Choroid plexus epithelial cell (primary cell): ENCODE measurements at places on chromosomes 4 and X.

DNA sequence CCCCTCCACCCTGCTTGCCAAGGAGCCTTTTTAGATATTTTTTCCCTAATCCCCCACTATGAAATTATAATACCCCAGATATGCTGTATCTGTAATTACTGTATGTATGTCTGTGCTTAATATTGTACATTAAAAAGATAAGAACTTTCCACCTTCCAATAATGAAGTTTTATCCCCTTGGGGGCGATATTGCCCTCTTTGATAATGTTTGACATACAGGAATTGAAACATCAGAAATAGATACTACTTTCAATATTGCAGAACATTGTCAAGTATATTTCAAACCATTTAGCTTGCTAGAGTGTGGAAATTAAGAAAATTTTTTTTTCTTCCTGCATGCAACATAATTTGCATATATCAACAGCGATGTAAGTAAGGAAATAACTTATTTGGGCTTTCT is 58.9 kb downstream of the NAF1 start:
- DNase-seq: peak; percentile 53

DNA sequence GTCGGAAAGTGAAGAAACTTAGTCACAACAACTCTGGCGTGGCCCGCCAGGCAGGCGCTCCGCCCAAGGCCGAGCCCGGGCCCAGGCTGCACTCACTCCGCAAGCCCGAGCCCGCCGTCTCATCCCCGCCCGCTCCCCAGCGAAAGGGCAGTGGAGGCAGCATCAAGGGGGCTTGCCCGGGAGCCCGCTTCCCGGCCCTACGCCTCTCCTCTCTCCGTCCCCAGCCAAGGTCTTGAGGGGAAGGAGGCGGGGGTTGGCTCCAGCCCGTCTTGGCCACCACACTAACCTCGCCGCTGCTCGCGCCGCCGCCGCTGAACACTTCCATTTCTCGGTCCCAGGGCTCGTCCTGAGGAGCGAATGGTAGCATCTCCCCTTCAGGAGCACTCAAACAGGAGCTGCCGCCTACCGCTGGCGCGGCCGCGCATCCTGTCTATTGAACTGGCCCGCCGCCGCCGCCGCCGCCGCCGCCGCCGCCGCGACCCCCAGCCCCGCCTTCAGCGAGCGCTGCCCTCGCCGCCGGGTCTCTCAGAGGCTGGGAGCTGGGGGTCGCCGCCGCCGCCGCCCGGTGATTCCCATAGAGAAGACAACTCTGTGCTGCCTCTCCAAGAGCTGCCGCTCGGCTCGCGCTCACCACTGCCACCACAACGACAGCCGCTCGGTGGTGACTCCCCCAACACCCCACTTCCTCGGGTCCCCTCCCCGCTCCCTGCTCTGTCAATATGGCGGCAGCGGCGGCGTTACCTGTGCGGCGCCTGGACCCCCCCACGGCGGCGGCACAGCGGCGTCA is at the start of gene RPS6KA6:
Gene RPS6KA6, minus strand, starts transcription at position 667 of the 787 bp plus-strand sequence. Its CDS starts 300 bp downstream, at position 367.
- DNase-seq: peak; percentile 7

- DNase-seq: peak; percentile 2
These were observed 105.1 kb upstream of the MXRA5 start for GRCh38 chrX:3451571-3451970.

DNA sequence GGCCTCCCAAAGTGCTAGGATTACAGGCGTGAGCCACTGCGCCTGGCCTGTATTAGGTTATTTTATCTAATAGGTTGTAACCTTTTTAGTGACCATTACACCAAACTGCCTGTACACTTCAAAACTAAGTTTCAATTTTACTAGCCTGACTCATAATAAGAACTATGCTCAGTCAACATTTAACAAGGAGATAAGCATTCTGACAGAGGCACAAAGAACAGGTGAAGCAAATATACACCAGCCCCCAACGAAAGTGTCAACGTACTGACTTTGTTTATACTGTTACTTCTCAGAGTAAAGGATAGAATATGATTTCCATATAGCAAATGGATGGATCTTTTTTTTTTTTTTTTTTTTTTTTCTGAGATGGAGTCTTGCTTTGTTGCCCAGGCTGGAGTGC is 62.8 kb downstream of the SHISA3 start:
- no peak for DNase-seq

GRCh38 chrX:108285918-108286317 is 152.3 kb downstream of the COL4A6 start:
- no peak for DNase-seq

GRCh38 chrX:4690521-4690920 is 977.1 kb upstream of the PRKX start:
- DNase-seq: no peak

- no peak for DNase-seq
These were observed 595.2 kb downstream of the MID1IP1 start for GRCh38 chrX:39396358-39396995.

DNA sequence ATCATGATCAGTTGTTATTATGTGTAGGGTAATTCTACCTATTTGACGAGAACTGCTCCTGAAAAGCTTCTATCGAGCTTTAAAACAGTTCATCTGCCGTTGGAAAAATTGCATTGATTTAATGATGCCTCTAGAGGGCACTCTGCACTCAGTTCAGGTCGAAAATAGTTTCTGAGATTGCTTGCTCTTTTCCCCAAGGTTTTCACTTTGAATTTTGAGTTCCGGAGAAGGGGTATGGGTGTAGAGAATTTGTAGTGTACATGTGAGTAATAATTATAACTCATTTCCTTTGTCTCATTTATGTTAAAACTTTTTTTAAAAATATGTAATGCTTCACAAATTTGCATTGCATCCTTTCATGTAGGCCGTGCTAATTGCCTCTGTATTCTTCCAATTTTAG is 28.4 kb upstream of the TNIP3 start:
- peak; percentile 72 for DNase-seq

DNA sequence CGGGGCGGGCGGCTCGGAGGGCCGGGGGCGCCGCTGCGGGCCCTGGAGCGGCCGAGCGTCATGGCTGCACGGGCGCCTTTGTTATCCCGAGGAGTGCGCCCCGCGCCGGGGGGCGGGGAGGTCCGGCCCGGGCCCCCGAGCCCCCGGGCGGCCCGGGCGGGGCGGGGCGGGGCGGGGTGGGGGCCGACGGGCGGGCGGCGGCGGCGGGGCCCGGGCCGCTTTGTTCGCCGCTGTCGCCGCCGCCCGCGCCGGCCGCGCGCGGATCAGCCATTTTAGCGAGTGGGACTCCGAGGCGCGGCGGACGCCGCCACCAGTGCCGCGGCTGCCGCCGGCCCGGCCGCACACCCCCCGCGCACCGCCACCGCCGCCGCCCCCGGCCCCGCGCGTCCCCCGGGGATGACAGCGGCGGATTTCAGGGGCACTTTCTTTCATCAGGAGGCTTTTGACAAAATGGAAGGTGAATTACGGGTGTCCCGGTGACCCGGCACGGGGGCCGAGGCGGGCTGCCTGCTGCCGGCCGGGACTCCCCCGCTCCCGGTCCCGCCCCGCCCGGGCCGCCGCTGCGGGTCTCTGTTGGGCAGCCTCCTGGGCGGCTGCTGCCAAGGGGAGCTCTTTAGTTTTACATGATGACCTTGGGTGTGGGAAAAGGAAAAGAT is 1.2 kb downstream of the HMGB3 start:
- DNase-seq: no peak

DNA sequence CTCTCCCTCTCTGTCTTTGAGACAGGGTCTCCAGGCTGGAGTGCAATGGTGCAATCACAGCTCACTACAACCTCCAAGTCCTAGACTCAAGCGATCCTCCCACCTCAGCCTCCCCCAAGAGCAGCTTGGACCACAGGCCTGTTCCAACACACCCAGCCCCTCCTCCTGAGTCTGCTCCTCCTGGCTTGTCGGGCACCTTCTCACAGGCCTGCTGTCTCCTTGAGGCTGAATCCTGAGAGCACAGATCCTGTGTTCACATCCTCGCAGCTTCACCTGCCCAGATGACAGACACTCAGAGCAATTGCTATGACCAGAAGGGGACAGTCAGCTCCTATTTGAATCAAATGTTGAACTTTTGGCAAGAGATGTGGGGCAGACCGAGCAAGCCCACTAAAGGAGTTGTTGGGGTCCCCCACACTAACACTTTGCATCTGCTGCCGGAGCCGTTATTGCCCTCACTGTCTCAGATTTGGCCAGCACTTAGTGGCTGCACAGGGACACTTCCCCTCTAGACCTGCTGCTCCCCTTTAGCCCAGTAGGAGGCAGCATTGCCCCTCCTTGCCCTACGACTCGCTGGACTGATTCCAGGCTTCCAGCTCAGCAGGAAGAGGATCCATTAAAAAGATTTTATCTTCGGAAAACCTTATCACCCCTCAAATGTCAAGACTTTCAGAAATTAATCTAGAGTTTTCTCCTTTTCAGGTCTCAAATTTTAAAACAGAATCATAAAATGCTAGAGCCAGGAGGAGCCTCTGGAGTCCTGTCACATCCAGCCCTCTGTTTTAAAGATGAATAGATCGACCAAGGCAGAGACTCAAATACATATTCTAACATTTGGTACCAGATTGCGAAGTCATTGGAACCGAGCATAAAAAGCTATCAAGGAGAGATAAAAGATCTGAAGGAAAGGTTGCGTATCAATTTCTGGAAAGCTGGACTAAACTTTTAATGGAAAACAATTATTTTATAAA is 113.7 kb downstream of the USP46 start:
- DNase-seq: peak; percentile 74

DNA sequence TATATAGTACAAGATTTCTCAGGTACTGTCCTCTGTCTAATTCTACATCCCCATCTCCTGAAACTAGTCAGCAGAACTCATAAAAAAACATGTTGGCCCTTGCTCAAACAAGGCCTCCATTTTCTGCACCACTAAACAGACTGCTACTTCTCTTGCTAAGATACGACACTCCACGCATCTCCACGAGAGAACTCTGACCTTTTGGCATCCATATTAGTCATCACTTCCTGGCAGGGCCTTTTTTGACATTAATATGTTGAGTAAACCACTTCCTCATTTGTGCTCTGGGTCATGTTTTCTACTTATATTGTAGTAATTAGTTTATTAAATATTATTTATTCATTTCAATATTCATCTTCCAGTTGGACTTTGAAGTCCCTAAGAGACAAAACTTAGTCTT is 65.6 kb downstream of the DCAF8L1 start:
- DNase-seq: peak; percentile 50

DNA sequence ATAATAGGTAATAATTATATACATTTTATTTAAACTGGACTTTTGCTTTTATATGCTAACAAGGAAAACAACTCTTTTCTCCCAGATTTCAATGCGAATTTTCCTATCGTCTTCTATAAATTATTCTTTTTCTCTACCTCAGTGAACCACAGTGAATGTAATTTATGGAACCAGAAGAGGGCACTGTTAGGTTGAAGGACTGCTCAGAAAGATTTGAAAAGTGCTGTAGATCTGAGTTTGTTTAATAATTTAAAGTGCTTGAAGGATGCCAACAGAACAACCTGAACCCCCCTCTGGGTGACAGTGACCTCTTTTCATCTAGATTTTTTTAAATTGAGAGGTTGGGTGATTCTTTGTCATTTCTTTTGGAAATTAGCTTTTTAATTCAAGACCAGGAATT is 54.9 kb downstream of the PHOX2B start:
- peak; percentile 72 for DNase-seq

GRCh38 chr4:6395466-6396228 is 76.8 kb downstream of the PPP2R2C start:
- no peak for DNase-seq

- peak; percentile 18 for DNase-seq
These were observed 73.9 kb upstream of the MED14 start for GRCh38 chrX:40809210-40809609.

DNA sequence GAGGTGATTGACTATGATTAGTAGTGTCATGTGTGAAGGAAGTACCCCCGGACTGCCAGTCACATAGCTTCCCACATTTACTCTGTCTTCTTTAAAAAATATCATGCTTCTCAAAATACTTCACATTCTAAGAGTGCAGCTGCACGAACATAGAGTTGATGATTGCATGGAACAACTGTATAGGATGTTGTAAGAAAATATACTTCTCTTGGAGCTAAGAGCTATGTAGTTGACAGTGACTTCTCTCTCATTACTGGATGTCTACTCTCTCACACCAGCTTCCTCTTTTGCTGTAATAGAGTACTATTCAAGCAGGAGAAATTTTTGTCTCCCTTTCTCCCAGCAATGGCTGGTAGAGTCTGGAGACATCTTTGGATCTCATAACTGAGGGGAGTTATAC is 99.4 kb upstream of the PUDP start:
- DNase-seq: no peak

- no peak for DNase-seq
These were observed 34.7 kb downstream of the FRMPD3 start for GRCh38 chrX:107484002-107484726.

DNA sequence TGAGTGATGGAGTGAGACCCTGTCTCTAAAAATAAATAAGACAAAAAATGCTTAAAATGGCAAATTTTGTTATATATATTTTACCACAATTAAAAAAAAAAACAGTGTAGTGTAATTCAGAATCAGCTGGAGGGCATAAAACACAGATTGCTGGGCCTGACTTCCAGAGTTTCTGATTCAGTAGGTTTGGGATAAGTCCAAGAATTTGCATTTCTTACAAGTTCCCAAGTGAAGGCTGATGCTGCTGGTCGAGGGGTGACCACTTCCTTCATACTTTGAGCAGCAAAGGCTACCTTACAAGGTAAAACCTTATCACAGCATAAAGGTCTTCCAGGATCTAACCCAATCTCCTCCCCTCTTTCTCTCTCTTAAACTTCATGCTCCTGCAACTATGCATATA is 40.7 kb downstream of the KLHL8 start:
- peak; percentile 47 for DNase-seq

GRCh38 chr4:122710434-122711308 is 21.8 kb upstream of the BBS12 start:
- peak; percentile 47 for DNase-seq

DNA sequence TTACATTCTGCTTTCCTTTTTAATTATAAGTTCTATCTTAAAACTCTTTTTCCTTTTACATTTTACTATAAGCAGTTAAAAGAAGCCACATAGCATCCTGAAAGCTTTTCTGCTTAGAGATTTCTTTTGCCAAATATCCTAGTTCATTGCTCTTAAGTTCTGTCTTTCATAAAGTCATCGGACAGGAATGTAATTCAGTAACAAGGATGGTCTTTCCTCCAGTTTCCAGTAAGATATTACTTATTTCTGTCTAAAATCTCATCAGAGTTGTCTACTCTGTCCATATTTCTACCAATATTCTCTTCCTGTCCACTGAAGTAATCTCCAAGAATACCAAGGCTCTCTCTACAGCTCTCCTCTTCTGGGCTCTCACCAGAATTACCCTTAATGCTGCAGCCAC is 37.5 kb upstream of the ADH1C start:
- DNase-seq: peak; percentile 60

DNA sequence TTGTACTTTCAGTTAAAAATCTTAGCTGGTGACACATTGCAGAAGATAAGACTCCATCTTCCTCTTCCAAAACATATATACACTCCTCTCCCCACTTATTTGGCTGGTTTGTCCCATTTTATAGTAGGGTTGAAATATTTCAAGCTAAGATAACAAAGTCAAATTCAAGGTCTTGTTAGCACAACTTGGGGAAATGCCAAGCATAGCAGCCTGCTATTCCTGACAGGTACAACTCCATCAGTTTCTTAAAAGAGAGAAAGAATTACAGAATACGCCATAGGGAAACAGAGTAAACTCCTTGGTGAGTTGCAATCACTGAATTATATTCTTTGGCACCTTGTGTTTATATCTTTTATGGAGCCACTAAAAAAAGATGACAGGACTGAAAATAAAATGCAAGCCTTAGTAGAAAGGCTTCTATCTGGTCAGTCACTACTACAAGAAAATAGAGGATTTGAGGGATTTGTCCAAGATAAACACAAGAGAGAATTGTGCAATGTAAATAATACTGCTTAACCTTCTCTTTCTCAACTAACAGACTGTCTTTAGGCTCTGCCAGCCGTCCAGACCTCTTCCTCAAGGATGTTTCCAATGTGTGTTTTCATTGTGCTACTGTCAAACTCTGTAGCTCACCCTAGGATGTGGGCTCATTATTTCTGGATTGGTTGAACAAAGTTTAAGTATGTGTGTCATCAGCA is 170.3 kb downstream of the VEGFC start:
- DNase-seq: peak; percentile 76
